NCI-H1092 treated with DMSO at 0.1 percent for 48 hours (cell line): ENCODE measurements at places on chromosomes 2 and 18.
A peak's percentile ranks its signal among the peaks of the same experiment; 100 is the strongest.

GRCh38 chr2:101479328-101479727 is 4.4 kb upstream of the RFX8 start:
- no peak for DNase-seq

- DNase-seq: no peak
These were observed 68.4 kb downstream of the NXPH2 start for GRCh38 chr2:138711812-138712211.

DNA sequence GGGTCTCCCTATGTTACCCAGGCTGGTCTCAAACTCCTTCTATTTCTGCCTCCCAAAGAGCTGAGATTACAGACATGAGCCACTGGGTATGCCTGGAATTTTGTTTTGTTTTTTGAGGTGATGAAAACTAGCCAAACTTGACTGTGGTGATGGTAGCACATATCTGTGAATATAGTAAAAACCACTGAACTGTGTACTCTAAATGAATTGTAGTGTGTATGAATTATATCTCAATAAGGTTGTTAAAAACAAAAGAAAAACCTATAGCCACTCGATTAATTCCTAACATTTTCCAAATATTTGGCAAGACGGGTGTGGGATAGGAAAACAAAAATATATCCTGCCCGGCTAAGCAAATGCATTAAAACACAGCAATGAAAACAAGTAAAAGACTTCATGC is 1302.3 kb upstream of the CHAC2 start:
- DNase-seq: no peak

DNA sequence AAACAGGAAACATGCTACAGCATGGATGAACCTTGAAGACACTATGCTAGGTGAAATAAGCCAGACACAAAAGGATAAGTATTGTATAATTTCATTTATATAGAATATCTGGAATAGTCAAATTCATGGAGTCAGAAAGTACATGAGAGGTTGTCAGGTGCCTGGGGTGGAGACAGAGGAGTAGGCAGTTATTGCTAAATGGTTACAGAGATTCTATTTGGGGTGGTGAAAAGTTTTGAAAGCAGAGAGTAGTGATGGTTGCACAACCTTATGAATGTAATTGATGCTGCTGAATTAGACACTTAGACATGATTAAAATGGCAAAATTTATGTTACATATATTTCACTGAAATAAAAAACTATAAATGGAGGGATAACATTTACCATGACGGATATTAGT is 197.4 kb downstream of the VAPA start:
- no peak for DNase-seq

- no peak for DNase-seq
These were observed 59.4 kb upstream of the XPO1 start for GRCh38 chr2:61597300-61598289.

GRCh38 chr2:227031379-227031778 is 132.6 kb downstream of the COL4A4 start:
- no peak for DNase-seq

DNA sequence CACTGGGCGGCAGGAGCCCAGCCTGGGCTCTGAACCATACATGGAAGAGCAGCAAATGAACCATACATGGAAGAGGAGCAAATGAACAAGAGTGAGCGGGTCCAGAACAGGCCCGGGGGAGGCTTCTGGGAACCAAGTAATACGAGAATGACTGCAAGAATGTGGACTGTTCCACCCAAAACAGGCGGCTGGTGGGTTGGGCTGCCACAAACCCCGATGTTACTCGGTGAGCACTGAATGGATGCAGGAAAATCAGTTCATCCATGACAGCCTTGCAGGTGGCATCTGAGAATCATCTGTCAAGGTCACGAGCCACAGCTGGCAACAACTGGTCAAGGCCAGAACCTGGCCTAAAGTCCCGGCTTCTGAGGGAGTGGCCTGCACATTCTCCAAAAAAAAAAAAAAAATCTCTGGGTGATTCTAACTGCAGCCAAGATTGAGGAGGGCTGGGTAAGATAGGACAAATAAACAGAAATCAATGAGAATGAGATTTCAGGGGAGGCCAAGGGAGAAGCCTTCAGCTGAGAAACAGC is 106.1 kb downstream of the ZNF516 start:
- no peak for DNase-seq

GRCh38 chr2:151827564-151828142 is 568 bp downstream of the ARL5A start:
- DNase-seq: peak; percentile 23

- DNase-seq: no peak
These were observed 41.1 kb downstream of the SP140 start for GRCh38 chr2:230266638-230267037.

- no peak for DNase-seq
These were observed 88.7 kb downstream of the SLC8A1 start for GRCh38 chr2:40363231-40363630.

GRCh38 chr2:193695367-193695766 is 1500.6 kb upstream of the TMEFF2 start:
- peak; percentile 27 for DNase-seq
